ENCODE measurements at places on chromosomes 3 and 15.
A peak's percentile ranks its signal among the peaks of the same experiment; 100 is the strongest.

DNA sequence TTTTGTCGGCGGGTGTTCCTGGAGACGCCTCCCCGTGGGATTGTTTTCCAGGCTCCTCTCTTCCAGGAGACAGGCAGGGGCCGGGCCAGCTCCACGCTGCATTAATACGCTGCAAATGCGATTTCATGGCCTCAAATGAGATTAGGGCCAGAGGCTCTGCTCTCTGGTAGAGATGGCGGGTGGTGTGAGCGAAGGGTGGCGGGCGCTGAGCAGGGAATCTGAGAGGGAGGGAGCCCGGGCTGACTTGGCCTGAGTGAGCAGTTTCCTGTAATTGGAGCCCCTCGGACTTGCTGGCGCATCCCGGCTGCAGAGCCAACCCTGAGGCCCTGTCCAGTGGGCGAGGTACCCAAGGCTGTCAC lies 7.4 kb upstream of the CCDC33 start:
- DNase-seq: no peak

DNA sequence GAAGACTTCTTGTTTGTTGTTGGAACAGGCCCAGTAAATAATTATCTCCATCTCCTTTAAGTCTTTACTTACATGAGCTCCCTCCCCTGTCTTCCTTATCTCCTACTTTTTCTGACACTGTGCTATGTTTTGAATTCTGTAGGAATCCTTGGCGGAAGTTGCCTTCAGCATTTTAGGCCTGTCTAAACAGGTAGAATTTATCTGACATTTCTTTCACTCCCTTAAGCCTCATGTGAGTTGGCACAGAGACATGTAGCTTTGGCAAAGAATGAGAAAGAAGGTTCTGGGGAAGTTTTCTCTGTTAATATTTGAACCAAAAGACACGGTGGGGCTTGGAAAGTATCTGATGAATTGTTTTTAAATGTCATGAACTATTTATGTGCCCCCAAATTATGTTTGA lies 8.1 kb downstream of the MCTP2 start:
- DNase-seq: no peak

DNA sequence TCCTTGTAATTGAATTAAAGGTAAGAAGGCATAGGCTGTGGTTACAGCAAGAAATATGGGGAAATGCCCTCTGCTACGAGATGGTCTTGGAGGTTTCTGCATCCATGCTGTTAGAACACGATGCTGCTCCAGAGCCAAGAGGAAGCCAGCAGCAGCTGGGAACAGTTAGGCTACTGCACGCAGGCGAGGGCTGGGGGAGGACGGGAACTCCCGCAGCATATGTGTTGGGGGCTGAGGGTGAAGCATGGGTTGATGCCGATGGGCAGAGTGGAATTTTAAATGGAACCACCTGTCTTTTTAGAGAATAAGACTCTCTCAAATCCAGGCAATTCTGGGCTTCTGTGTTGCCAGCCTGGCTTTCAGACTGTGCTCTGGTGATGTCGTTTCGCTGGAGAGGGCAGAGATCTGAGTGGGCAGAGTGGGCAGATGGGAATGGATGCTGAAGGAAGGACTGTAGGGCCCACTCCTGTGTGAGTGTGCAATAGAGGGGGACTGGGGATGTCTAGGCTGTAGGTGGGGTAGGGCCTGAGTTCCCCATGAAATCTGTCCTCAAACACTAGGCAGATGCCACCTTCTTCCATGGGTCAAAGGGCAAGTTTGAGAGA lies 417.0 kb upstream of the TPM1 start:
- no peak for DNase-seq

- no peak for DNase-seq
Observed at GRCh38 chr15:57544848-57545480, 46.7 kb upstream of the MYZAP start.

- DNase-seq: no peak
Observed at GRCh38 chr3:127204841-127205582, 12.1 kb downstream of the PRR23E start.

DNA sequence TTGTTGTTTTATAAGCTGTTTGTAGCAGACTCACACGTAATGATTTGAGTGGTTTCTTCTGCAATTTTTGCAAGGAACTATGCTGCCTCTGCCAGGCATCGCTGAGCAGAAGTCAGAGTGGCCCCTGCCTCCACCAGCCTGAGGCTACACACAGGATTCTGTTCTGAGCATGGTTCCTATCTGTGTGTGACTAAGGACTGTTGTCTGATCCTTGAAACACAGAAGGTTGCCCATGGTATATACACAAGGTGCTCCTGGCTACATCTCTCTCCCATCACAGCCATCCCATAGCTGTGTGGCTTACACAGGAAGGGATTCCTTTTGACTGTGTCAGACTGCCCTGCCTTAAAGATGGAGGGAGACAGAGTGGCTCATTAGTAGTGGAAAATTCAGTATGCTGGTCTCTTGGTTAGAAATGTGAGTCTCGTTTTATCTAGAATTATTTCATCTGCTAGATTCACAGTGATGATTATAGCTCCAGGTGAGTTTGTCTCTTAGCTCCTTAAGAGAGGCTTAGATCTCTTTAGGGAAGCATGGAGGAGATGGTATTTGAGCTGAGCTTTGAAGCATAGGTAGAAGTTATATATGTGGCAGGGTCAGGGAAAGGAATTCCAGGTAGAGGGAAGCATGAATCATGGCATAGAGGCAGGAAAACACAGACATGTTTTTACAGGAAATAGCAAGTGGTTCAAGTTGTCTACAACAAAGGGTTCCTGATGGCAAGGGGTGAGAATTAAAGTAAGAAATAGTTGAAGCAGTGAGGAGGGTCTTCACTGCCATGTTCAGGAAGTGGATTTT lies 37.5 kb downstream of the SNAPC5 start:
- DNase-seq: peak; percentile 7

DNA sequence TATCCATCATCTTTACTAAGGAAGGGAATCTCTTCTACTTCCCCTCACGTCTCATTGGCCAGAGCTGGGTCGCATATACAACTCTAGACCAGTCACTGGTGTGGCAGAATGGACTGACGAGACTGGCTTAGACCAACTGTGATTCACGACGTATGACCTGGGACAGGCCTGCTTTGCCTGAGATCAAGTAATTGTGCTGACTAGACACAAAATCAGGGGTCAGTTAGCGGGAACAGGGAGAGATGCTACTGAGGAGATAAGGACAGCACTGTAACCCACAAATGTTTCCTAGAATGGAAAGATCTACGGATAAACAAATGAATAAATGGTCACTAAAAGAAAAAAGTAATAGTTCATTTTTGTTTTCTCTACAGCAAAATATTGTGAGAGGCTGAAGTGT lies 308.3 kb downstream of the MAGI1 start:
- DNase-seq: no peak

DNA sequence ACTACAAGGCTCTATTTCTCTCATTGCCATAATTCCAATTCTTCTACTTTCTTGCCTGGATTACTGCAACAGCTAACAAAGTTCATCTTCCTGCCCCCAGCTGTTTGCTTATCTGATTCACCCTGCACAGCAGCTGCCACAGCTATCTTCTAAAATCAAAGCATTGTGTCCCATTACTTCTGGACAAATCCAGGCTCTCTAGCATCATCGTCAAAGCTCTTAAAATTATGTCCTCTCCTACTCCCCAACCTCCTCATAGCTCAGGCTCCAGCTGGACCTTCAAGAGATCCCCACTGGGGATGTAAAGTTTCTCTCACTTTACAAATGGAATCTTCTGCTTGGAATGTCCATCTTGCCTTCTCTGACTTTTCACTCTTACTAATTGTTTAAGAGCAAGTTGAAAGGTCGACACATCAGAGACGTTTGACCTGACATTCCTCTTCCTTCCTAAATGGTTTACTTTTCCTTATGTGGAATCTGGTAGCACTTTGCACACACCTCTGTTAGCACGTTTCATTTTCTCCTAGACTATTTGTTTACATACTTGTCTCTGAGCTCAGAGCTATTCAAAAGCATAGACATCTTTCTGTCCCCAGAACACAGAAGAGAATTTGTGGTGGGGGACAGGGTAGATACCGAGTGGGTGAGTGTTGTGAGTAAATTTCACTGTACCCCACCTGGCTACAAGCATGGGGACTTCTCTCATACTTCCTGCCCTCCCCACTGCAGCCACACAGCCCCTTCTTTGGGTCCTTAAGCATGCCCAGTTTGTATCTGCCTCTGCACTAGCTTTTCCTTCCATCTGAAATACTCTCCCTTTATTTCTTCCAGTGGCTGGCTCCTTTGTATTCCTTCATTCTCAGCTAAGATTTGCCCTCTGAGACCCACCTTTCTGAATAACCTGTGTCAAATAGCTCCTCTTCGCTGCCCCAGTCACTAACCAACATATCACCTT lies 77.9 kb downstream of the SERPINI1 start:
- DNase-seq: no peak

GRCh38 chr15:82647045-82647834 lies at the start of gene CPEB1:
TSS of gene CPEB1 (minus strand) at chr15:82647363. CDS start at chr15:82628459, 18,904 bp downstream.
- DNase-seq: no peak

GRCh38 chr3:157918402-157918801 lies 187.8 kb downstream of the SHOX2 start:
- no peak for DNase-seq

DNA sequence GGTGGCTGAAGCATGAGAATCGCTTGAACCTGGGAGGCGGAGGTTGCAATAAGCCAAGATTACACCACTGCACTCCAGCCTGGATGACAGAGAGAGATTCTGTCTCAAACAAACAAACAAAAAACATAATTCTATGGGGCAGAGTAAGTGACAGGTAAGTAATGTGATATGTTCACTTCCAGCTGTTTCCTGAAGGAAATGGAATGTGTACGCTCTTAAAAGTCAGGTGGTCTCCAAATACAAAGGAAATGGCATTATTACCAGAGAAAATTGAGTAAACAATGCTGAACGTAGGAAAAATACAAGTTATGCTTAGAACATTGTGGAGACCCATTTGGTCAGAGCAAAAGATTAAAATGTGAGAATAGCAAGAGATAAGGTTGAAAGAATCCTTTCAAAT lies 278.5 kb downstream of the SCAPER start:
- DNase-seq: no peak

GRCh38 chr3:25412269-25412668 lies 15.8 kb upstream of the RARB start:
- no peak for DNase-seq

DNA sequence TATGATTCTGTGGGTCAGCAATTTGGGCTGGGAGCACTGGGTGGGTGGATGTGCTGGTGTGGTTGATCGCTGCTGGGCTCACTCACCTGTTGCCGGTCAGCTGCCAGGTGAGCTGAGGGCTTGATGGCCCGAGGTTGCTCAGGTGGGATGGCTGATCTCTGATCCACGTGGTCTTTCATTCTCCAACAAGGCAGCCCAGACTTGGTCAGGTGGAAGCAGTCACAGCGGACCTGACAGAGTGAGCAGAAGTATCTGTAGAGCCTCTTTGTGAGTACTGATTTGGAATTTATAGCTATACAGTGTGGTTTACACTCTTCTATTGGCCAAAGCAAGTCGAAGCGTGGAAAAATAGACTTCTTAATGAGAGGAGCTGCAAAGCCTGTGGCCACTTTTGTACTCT lies 97.2 kb upstream of the ADAMTSL3 start:
- no peak for DNase-seq

- no peak for DNase-seq
Observed at GRCh38 chr3:141830508-141830907, 45.9 kb upstream of the ATP1B3 start.

GRCh38 chr15:42220216-42220615 lies 12.1 kb upstream of the VPS39 start:
- no peak for DNase-seq

- DNase-seq: no peak
Observed at GRCh38 chr3:156160647-156161046, 40.3 kb downstream of the KCNAB1 start.

DNA sequence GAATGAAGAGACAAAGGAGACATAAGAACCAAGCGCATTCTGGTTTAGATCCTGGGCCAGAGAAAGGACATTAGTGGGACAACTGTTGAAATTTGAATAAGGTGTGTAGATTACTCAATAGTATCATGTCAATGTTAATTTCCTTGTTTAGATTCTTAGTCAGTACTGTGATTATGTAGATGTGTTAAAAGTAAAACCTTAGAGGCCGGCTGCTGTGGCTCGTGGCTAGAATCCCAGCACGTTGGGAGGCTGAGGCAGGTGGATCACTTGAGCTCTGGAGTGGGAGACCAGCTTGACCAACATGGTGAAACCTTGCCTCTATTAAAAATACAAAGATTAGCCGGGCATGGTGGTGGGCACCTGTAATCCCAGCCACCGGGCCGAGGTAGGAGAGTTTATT lies 26.7 kb downstream of the CYP8B1 start:
- DNase-seq: no peak

DNA sequence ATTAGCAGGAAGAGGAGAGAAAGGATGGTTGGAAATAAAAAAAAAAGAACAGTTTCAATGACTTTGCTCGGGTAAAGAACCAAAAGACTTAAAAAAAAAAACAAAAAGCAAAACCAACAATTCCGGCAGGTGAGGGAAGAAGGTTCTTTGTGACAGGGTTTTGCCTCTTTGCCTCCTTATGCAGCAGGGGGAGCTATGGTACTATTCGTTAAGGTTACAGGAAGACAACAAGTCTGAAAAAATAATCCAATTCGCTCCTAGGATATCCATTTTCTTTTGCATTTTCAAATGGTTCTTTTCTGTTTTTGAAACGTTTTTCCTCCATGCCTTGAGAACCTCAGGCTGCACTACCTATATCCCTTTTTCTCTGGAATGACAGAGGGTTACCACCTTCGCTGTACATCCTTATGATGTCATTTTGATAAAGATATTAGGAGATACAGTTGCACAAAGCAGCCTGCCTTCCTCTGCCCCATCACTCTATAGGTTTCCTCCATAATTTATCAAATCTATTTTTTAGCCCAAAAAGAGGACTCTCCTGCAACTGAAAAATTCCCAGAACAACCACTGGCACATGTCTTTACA lies 55.0 kb downstream of the CFAP20DC start:
- DNase-seq: peak; percentile 75

GRCh38 chr15:100880139-100880896 lies 687 bp downstream of the ALDH1A3 start:
- no peak for DNase-seq

DNA sequence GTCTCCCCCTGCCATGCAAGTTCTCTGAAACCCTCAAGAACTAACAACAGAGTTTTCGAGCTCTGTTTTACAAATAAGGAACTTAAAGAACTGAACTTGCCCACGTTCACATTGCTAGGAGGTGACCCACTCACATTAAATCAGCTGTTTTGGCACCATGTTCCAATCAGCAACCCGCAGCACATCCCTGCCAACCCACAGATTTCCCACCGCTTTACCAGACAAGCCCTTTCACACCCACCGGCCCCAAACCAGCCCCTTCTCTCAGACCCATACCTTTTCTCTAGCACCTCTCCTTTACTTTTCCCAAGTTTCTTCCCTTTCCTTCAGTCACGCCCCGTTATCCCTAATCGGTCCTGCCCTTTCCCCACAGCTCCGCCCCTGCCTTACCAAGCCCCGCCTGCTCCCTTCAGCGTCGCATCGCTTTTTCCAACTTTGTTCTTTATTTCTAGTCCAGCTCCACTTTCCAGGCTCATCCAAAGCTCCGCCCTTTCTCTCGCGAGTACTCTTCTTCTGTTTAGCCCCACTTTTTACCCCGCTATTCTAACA lies 804 bp upstream of the BRPF1 start:
- DNase-seq: peak; percentile 59

Measured in amniotic stem cell (primary cell).